ENCODE measurements at places on chromosomes 12 and 14. TPM values are rescaled to one million over a fixed set of nuclear protein-coding genes. Genes with fewer than 3 reads are reported as not detected.

- DNase-seq = no peak
Observed at GRCh38 chr12:123939716-123940626, 32.7 kb downstream of the CCDC92 start.

- DNase-seq = no peak
Observed at GRCh38 chr12:121005346-121005815, 10.9 kb downstream of the C12orf43 start.

DNA sequence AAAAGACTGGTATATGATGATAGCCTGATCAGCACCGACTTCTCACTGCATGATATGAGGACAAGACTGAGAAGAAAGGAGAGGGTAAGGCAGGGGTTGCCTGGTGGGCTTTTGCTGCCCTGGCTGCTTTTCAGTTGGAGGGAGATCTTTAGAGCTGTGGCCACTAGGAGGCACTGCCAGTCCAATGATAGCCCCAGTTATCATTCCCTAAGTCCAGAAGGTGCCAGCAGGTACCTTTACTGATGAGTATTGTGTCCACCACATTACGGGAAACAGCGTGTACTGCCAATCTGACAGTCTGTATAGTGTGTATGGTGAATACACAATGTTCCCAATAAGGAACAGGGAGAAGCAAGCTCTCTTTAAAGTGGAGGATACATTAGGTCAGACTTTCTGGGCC is 55.8 kb upstream of the CCDC175 start:
- no peak for DNase-seq

DNA sequence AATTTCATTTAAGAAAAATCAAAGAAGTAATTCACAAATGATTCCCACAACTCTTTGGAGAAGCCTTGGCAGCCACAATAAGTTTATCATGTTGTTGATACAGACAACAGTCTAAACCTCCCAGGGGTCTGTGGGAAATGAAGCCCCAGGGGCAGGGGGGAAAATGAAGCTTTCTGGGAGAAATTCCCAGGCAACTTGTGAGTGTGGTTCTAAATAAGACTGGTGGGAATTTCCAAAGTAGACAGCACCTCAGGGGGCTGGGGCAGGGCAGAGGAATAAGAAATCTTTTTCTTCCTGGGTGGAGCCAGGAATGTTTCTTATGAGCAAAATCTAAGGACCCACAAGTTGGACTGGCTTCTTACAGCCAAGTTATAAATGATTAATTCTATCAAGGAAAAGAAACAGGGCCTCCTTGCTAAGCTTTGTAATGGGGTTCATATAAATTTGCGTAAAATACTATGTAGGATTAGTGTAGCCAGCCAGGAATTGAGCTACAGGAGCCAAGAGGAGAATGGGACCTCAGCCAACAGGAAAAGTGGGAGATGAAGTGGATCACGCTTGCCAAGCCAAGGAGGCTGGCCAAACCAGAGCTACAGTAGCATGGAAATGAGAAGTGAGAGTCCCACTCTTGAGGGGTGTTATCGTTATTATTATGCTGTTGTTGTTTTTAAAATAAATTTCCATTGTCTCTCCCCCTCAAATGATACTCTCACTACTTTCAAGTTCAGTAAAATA is 182.9 kb upstream of the FAR2 start:
- no peak for DNase-seq

DNA sequence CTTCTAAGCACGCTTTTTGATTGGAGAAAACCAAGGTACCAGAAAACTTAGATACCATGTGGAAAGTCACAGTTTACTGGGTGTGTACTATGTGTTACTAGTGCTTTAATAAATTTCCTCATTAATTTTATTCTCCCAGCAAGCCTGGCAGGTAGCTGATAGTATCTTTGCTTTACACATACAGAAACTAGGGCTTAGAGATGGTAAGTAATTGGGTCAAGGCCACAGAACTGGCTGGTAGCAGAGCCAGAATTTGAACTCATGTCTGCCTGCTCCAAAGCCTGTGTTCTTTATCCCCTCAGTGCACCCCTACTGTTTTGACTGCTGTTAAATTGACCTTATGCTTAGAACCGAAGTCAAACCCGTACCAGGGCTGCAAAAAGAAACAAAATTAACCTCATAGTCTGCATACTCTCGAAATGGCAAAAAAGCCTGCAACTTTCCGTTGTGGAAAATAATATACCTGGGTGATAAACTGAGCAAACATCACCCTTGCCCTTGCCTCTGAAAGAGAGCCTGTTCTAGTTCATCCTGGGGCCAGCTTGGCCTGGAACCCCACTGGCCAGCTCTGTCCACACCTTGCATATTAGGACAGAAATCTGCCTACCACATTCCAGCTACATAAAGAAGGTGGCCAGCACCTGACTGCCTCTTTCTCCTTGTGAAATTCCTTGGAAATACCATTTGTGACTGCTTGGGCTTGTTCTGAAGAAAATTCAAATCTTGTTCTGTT is 118.9 kb downstream of the ETV6 start:
- DNase-seq = no peak

- DNase-seq = no peak
Observed at GRCh38 chr12:53775478-53776145, 23.8 kb upstream of the CISTR start.

DNA sequence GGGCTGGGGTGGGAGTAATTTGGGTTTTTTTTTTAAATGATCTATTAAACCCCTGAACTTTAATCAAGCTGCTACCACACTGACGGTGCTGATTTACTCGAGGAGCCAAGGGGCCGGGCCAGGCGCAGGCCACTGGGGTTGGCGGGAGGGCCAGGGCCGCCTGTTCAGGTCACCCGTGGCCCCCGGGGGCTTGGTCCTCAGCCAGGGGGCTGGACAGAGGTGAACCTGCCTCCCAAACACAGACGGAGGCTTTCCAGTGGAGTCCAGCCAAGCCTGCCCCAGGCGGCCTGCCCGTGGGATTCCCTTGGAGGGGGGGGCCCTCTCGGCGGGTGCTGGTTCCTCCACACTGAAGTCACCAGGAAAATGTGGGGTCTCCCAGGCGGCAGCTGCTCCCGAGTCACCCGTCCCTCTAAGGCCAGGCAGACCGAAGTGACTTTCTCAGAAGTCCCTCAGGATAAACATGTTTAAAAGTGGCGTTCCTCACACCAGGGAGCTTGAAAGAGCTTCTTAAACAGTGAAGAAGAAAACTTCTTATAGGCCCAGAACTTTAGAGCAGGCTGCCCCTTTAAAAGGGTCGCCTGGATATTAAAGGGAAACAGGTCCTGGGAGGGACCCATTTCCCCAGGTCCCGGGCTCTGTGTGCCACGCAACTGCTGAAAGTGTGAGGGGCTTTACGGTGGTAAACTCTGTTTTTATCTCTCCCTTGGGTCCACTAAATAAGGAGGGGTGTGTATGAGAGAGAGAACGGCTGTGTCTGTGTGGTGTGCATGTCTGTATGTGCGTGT is 167.2 kb upstream of the GSC start:
- no peak for DNase-seq

- DNase-seq = no peak
Observed at GRCh38 chr12:102484428-102484958, 4.1 kb upstream of the IGF1 start.

GRCh38 chr12:39355841-39356240 is 87.1 kb downstream of the KIF21A start:
- DNase-seq = no peak

- no peak for DNase-seq
Observed at GRCh38 chr14:76090616-76091391, 60.9 kb upstream of the GPATCH2L start.

DNA sequence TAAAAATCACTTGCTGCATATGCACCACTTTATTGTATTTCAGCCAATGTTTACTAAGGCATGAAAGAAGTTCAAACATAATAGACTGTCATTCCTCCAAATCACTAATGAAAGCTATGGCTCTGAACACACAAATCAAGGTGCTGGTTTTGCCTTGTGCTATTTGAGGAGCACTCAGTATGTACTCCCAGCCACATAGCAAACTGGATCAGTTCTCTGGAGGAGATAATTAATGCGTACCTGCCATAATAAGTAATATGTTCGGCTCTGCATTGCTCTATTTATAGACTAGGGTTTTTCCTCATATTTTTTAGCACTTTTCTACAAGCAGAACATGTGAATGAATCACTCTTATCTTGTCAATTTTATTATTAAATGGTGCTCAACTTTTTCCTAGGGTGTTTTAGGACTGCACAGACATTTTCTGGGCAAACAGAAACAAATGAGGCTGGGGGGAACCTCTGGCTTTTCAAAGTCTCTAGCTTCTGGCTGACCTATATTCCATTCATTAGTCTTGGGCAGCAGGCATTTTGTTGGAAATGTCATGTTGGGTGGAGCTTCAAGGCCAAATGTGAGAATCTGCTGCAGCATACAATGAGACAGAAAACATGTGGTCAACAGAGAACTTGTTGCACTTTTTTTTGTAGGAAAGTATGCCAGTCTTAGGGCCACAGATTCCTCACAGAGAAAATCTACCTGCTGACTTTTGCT is 88.4 kb downstream of the GRIP1 start:
- no peak for DNase-seq

- no peak for DNase-seq
Observed at GRCh38 chr12:115057445-115057844, 373.5 kb upstream of the TBX3 start.

DNA sequence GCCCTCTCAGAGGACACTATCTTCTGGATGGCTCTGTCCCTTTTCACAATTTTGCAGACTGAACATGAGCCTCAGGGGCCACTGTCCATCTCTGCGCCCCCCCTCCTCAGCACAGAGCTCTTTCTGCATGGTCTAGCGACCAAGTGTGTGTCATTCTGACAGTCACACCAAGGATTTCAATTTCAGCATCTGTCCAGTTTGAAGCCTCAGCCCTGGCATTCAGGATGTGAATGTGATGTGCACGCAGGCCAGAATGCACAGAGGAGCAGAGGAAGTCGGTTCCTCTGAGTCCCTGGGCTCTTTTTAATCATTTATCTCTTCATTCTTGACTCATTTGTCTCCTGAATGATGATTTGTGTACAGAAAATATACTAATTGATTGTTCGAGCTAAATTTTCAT is 102.0 kb upstream of the PWP1 start:
- DNase-seq = no peak

- no peak for DNase-seq
Observed at GRCh38 chr12:52351196-52352059, 15.9 kb downstream of the KRT85 start.

GRCh38 chr12:123894823-123895345 is 77.7 kb downstream of the CCDC92 start:
- DNase-seq = no peak

GRCh38 chr14:68807148-68807600 is 14.3 kb upstream of the ZFP36L1 start:
- DNase-seq = peak; percentile 88

DNA sequence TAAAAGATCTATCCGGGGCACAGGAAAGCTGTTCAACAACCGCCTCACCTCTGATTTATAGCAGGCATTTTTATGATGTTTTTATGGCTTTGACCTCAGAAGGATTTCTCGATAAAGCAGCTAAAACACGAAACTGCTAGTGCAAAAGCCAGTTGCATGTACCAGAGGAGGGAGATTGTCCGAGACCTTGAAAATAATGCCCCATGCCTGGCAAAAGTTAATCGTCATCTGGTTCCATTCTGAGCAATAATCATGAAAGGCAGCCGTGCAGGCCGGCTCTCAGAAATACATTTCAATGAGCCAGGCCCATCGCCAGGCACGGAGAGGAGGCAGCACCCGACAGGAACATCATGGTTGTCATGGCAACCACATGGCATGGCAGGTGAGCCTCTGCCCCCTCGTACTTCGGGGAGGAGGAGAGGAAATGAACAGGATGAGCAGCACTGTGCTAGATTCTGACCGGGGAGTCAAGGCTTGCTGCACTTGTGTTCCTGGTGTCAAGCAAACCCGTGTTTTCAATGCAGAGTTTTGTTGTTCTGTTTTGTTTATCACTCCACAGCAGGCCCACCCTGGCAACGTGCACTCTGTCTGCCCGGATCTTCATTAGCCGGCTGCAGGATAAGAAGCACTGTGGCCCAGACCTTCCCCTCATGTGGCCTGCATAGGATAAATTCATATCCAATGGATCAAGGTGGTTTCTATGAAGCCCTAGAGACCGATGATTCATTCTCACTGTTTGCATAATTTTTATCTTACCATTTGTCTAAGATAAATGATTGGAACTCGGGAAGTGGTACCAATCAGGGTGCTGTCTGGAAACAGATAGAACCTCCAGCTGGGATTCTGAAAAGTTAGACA is 160.2 kb downstream of the RIMBP2 start:
- DNase-seq = no peak

GRCh38 chr12:50728841-50729240 is 35.1 kb upstream of the ATF1 start:
- no peak for DNase-seq

GRCh38 chr12:130880411-130880885 is 8.6 kb downstream of the RAN start:
- no peak for DNase-seq

DNA sequence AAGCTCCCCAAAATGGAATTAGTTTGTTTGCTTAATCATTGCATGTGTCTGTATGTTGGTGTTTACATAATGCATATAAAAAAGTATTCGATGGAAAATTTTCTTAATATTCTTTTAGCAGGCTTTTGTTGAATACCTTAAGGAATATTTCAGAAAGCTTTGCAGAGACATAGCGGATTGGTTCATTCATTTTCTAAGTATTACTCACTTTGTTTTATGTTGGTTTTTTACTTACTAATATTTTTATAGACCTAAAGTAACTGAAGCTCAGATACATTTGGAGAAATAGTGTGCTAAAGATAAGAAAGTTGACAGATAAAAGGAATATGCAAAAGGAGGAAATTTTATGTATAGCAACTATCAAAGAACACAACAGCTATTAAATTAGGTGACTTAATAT is 191.0 kb downstream of the ERC1 start:
- DNase-seq = no peak

GRCh38 chr12:39605501-39605900 is 14.1 kb downstream of the ABCD2 start:
- DNase-seq = no peak

GRCh38 chr12:132909030-132909368 is 21.6 kb upstream of the CHFR start:
- no peak for DNase-seq

DNA sequence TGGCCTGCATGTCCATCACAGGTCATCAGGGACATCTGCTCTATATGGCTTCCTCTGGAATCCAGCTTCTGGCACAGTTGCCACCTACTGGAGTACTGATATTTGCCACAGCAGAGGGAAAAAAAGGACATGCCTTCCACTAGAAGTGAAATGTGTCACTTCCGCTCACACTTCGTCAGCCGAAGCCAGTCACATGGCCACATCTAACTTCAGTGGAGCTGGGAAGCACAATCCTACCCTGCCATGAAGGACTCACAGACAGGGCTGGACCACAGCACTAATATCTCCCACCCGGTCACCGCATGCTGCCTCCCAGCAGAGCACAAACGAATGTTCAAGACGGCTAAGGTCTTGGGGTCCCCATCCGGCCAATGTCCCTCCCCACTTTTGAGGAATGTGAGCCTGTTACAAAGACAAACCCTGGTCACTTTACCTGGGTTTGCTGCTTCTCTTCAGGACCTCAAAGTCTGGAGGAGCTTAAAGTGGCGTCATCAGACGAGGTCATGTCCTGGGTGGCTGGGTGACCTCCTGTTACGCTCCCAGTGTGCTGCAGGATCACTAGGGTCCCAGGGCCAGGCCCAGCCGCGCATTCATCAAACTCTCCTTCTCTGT is 98.6 kb downstream of the GCH1 start:
- DNase-seq = no peak

The LMO3 gene
- total RNA-seq = not detected

The GPRC5D gene
- total RNA-seq = not detected

The TCTN1 gene
- 37.1 TPM for total RNA-seq

The EIF2S3B gene
- total RNA-seq = 0.56 TPM

The KRT85 gene
- not detected for total RNA-seq

The TSPAN11 gene
- total RNA-seq = 0.87 TPM

The USP5 gene
- total RNA-seq = 103 TPM

The PRIM1 gene
- total RNA-seq = 3.3 TPM

The GSKIP gene
- total RNA-seq = 22.4 TPM

The BRI3BP gene
- 7.1 TPM for total RNA-seq

The UTP20 gene
- 17.0 TPM for total RNA-seq

The CATSPERB gene
- 2.2 TPM for total RNA-seq

The LHX5 gene
- total RNA-seq = not detected
